ENCODE measurements at places on chromosomes 3 and 15. TPM values are rescaled to one million over a fixed set of nuclear protein-coding genes. Genes with fewer than 3 reads are reported as not detected.

GRCh38 chr3:153173758-153174516 is 11.9 kb downstream of the RAP2B start:
- no peaks in the 10 kb centered on the region for H3K27me3 ChIP-seq
- DNase-seq, result no peak
- H3K4me1 ChIP-seq, result peaks cover 8% of the 10 kb centered on the region
- no peak overlapping the region for H3K27ac ChIP-seq
- no peak overlapping the region for H3K4me3 ChIP-seq
- no peaks in the 10 kb centered on the region for H3K36me3 ChIP-seq

DNA sequence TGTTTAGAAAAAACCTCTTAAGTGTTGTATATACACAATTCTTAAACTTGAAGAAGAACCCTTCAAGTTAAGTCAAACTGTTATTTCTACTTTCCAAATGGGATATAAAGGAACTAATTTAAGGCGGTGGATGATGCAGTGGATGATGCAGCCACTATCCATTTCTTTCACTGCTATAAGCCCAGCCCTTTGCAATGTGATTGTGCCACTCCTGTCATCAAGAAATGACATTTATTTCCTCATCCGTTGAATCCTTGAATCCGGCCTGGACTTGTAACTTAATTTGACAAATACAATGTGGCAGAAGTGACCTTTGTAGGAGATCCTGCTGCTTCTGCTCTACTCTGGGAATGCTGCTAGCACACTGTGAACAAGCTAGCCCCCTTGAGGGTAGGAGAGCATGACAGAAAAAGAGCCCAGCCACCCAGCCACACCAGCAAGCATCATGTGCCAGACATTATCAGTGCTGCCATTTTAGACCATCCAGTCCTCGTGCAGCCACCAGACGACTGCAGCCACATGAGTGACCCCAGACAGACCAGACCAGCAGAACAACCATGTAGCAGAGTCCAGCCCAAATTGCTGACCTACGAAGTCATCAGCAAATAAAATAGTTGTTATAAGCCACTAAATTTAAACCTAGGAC is 47.4 kb downstream of the UACA start:
- H3K36me3 ChIP-seq, result no peaks in the 10 kb centered on the region
- H3K27ac ChIP-seq, result no peak overlapping the region
- peaks cover 9% of the 10 kb centered on the region for H3K27me3 ChIP-seq
- DNase-seq, result no peak
- H3K4me3 ChIP-seq, result no peak overlapping the region

GRCh38 chr15:69885173-69885955 is 212.4 kb downstream of the TLE3 start:
- no peak overlapping the region for H3K4me3 ChIP-seq
- peaks cover 7% of the 10 kb centered on the region for H3K4me1 ChIP-seq
- DNase-seq, result no peak
- no peaks in the 10 kb centered on the region for H3K36me3 ChIP-seq

- DNase-seq, result no peak
- H3K36me3 ChIP-seq, result no peaks in the 10 kb centered on the region
- H3K4me3 ChIP-seq, result no peak overlapping the region
- H3K27me3 ChIP-seq, result no peaks in the 10 kb centered on the region
- H3K4me1 ChIP-seq, result no peaks in the 10 kb centered on the region
- H3K27ac ChIP-seq, result no peak overlapping the region
Measured at GRCh38 chr3:159584421-159584820, 404.2 kb upstream of the IL12A start.

DNA sequence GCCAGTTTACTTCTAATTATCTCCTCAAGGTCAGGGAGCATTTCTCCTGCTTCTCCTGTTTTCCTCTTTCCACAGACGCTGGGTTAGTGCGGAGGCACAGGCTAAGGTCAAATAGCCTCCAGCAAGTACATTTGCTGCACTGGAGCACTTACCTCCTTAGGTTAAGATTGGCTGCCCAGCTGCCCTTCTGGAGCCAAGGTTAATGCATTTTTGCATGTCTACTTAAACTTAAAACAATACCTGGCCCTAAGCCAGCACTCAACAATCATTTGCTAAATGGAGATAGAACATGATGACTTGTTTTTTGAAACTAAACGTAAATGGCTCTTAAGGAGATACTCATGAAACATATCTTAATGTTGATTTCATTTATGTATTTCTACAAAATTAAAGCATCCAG is 83.5 kb downstream of the SSR3 start:
- H3K4me3 ChIP-seq, result no peak overlapping the region
- DNase-seq, result no peak
- H3K27me3 ChIP-seq, result peaks cover 6% of the 10 kb centered on the region
- H3K36me3 ChIP-seq, result no peaks in the 10 kb centered on the region

- H3K27ac ChIP-seq, result no peak overlapping the region
- H3K27me3 ChIP-seq, result no peaks in the 10 kb centered on the region
- peaks cover 3% of the 10 kb centered on the region for H3K36me3 ChIP-seq
- peak overlapping the region; percentile 8 for H3K4me3 ChIP-seq
Measured at GRCh38 chr3:39063143-39063542, 11.3 kb downstream of the WDR48 start.

Gene CD86
- total RNA-seq, result 2.5 TPM

DNA sequence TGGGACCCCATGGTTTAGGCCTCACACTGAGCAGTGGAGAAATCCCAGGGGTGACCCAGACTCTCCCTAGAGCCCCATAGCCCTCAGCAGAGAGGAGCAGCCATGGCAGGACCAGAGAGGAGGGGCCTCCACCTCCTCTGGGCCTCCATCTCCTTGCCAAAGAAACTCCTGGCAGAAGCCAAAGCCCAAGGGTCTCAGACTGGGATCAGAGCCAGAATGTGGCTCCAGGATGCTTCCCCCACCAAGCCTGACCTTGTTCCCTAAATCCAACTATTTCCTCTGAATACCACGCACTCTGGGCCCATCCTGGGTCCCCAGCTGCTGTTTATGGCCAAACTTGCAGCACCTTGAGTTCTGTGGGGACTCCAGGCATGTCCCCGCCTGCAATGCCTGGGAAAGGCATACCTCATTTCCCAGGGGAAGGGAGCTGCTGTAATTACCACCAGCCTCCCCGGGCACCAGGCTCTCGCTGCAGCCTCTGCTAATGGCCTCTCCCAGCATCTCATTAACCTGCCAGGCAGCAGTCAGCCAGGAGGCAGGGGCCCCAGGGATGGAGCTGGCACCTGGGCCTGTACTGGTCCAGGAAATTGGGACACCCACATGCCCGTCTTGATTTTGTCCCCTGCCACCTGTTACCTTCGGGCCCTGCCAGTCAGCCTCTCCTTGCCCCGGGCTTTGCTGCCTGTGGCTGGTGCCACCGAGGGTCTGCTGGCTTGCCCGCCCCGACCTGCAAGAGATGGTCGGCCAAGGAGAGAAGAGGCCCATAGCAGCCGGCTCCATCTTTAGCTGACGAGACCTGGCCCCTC is 4.6 kb downstream of the CCDC9B start:
- H3K27me3 ChIP-seq, result no peaks in the 10 kb centered on the region
- H3K4me1 ChIP-seq, result peaks cover 18% of the 10 kb centered on the region
- H3K36me3 ChIP-seq, result no peaks in the 10 kb centered on the region
- H3K4me3 ChIP-seq, result no peak overlapping the region
- no peak overlapping the region for H3K27ac ChIP-seq

Gene SLC24A5
- total RNA-seq, result not detected

GRCh38 chr3:119585856-119586570 is 6.7 kb downstream of the ADPRH start:
- H3K4me3 ChIP-seq, result no peak overlapping the region
- no peak overlapping the region for H3K27ac ChIP-seq
- DNase-seq, result no peak
- H3K27me3 ChIP-seq, result peaks cover 25% of the 10 kb centered on the region
- H3K4me1 ChIP-seq, result peaks cover 35% of the 10 kb centered on the region
- peaks cover 6% of the 10 kb centered on the region for H3K36me3 ChIP-seq

Gene SLC12A1
- total RNA-seq, result not detected

DNA sequence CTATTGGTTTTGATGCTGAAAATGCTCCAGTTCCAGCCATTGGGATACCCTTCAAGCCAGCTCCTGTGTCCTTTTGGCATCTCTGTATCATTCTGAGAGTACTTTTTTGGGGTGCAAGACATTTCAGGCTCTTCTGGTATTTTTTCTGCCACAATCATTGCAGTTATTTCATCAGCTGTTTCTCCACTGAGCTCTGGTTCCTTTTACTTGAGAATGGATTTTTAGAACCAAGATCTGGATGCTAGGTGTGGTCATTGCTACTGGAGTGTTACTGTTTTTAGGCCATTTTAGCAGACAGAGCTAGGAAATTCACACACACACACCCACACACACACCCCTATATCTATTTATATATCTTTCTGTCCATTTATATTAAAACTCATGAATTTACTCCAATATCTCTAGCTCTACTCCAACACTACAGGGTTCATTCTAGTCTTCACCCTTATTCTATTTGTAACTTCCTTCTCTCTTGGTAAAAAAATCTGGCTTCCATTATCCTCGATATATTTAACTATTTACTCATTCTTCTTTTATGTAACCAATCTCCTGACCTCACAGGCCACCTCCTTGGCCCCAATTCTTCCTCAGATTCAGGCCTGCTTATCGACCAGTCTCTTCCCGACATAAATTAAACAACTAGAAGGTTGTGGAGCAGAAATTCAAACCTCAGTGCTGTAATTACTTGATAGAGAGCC is 17.0 kb downstream of the SLC35G2 start:
- DNase-seq, result no peak
- peak overlapping the region; percentile 54 for H3K27ac ChIP-seq
- H3K27me3 ChIP-seq, result peaks cover 16% of the 10 kb centered on the region
- no peak overlapping the region for H3K4me3 ChIP-seq

GRCh38 chr3:196662033-196662432 is 22.5 kb downstream of the NRROS start:
- H3K36me3 ChIP-seq, result no peaks in the 10 kb centered on the region
- H3K27ac ChIP-seq, result no peak overlapping the region
- no peaks in the 10 kb centered on the region for H3K4me1 ChIP-seq

- H3K4me3 ChIP-seq, result no peak overlapping the region
- H3K27me3 ChIP-seq, result no peaks in the 10 kb centered on the region
- H3K27ac ChIP-seq, result no peak overlapping the region
- H3K36me3 ChIP-seq, result peaks cover 2% of the 10 kb centered on the region
Measured at GRCh38 chr3:188798556-188799145, 373.1 kb upstream of the TPRG1 start.

DNA sequence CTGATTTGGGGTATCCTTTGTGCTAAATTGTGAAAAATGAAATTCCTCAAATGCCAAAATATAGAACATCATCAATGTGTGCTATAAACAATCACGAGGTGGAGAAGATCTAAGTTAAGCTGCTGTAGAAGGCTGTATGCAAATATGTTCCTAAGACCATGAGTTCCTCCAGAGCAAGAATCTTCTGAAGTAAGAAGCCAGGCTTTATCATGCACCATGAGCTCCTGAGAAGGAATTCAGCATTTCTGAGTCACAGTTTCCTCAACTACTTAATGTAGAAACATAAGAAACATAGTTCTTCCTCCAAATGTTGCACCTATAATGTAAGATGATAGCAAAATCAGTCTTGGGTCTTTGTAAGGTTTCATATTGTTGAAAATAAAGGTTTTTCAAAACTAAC is 241.7 kb upstream of the MDFIC2 start:
- no peaks in the 10 kb centered on the region for H3K4me1 ChIP-seq
- peaks cover 5% of the 10 kb centered on the region for H3K36me3 ChIP-seq
- no peak for DNase-seq
- no peaks in the 10 kb centered on the region for H3K27me3 ChIP-seq
- no peak overlapping the region for H3K27ac ChIP-seq

DNA sequence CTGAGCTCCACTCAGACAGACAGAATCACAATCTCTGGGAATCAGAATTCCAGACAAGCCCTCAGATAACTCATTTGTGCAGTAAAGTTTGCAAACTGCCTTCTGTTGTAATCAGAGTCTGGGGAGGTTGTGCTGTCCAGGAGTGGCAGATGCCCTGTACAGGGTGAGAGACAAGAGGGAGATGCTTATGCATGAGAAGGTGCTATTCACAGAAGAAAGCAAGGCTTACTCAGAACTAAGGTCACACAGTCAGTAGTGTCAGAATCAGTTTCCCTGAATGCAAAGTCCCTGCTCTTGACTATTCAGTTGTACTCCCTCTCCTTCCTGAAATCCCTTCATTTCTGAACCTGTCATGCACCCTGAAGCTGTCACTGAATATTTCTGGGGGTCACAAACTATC is 43.7 kb downstream of the SRPRB start:
- peak overlapping the region; percentile 42 for H3K4me3 ChIP-seq
- H3K27me3 ChIP-seq, result peaks cover 8% of the 10 kb centered on the region
- H3K27ac ChIP-seq, result peak overlapping the region; percentile 74
- H3K36me3 ChIP-seq, result no peaks in the 10 kb centered on the region

- H3K36me3 ChIP-seq, result no peaks in the 10 kb centered on the region
- H3K27ac ChIP-seq, result no peak overlapping the region
- no peak overlapping the region for H3K4me3 ChIP-seq
- no peaks in the 10 kb centered on the region for H3K27me3 ChIP-seq
- H3K4me1 ChIP-seq, result peaks cover 9% of the 10 kb centered on the region
- peak; percentile 73 for DNase-seq
Measured at GRCh38 chr3:143627336-143627735, 220.9 kb downstream of the SLC9A9 start.

- DNase-seq, result no peak
- H3K27ac ChIP-seq, result no peak overlapping the region
- H3K4me1 ChIP-seq, result peaks cover 5% of the 10 kb centered on the region
Measured at GRCh38 chr3:4551794-4552442, 58.8 kb downstream of the ITPR1 start.

Gene CNTN6
- not detected for total RNA-seq

- no peak for DNase-seq
- peaks cover 23% of the 10 kb centered on the region for H3K4me1 ChIP-seq
- H3K27ac ChIP-seq, result no peak overlapping the region
- peak overlapping the region; percentile 67 for H3K4me3 ChIP-seq
- H3K36me3 ChIP-seq, result no peaks in the 10 kb centered on the region
Measured at GRCh38 chr15:73959012-73959581, 32.8 kb downstream of the LOXL1 start.

GRCh38 chr15:40115670-40116093 is 7.0 kb upstream of the BMF start:
- H3K4me3 ChIP-seq, result peak overlapping the region; percentile 53
- H3K27me3 ChIP-seq, result peaks cover 12% of the 10 kb centered on the region
- no peaks in the 10 kb centered on the region for H3K36me3 ChIP-seq
- DNase-seq, result peak; percentile 71

GRCh38 chr3:192772240-192772894 is 45.0 kb upstream of the FGF12 start:
- DNase-seq, result peak; percentile 3
- H3K27me3 ChIP-seq, result no peaks in the 10 kb centered on the region
- H3K36me3 ChIP-seq, result peaks cover 12% of the 10 kb centered on the region
- no peaks in the 10 kb centered on the region for H3K4me1 ChIP-seq
- H3K4me3 ChIP-seq, result no peak overlapping the region
- H3K27ac ChIP-seq, result no peak overlapping the region

Gene LRTM1
- not detected for total RNA-seq

Measured in activated T-cell treated with anti-CD3 and anti-CD28 coated beads, Interleukin-2, amount 50 U/mL, for 72 hours (primary cell).